ENCODE measurements at places on chromosomes 5 and 9.
A peak's percentile ranks its signal among the peaks of the same experiment; 100 is the strongest.

GRCh38 chr5:90307782-90308181 is 101.8 kb downstream of the CETN3 start:
- DNase-seq = no peak

DNA sequence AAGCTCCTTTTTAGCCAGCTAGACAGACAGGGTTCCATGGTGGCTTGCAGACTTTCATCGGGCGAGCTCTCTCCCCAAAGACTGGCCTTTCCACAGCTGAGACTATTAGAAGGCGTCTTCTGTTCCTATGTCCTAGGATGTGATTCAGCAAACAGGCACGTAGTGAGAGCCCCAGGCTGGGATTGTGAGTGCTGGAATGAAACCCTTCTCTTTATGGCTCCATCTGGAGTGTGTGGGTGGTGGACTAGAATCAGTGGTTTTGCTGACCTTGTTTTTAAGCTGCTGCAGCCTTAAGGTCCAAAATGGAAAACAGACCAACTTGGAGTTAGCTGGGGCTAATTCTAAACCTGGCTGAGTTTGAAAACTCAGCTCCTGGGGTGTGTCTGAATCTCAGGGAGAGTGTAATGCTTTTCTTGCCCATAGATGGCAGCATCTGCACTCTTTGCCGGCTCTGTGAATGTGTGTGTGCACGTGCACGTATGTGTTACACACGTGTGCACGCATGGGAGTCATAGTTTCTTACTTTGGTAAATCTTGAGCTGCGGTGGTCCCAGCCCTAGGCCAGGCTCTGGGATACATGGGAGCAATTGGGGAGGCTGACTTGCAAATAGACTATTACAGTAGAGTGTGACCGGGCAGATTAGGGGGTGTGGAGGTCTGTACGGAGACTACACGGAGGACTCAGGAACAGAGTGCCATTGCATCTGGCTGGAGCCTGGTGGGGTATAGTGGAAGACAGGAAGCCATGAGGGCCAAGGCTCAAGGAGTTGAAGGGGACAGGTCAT is 10.7 kb downstream of the GSN start:
- DNase-seq = peak; percentile 66

DNA sequence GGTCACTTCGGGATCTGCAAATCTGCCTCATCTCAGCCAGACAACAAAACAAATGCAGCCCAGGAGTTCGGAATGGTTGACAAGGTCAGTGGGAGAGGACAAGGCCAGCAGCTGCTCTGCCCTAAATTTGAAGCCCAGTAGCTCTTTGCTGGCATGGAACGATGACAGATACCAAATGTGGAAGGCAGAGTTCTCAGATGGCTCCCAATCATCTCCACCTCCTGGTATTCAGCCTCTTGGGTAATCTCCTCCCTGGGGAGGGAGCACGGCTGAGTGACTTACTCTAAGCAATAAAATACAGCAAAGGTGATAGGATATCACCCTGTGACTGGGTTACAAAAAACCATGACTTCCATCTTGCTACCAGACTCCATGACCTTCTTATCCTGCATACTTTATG is 172.8 kb downstream of the ENTREP1 start:
- DNase-seq = no peak

DNA sequence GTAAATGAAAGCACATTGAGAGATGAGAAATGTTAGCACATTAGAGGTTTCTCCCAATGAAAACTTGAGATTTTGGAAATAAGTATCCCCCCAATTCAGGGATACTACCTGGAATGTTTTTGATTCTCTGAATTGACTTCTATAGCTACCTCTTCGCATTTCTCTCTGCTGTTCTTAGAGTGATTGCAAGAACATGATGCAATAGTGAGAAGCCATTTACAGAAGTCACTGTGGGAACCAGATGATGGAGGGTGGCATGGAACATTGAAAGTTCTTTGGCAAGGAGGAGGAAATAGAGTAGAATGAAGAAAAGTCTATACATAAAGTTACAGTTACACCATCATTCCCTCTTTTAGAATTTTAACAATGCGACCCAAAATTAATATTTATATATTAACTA is 9.2 kb downstream of the NPR3 start:
- DNase-seq = no peak

DNA sequence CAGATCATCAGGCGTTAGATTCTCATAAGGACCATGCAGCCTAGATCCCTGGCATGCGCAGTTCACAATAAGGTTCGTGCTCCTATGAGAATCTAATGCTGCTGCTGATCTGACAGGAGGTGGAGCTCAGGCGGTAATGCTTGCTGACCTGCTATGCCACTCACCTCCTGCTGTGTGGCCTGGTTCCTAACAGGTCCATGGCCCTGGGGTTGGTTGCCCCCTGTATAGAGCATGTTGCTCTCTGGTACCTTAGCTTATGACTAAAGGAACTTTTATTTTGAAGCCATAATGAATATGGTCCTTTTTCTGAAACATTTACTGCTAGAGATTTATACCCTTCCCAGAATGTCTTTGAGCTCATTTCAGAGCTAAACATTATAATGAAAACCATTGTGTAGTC is 3.1 kb downstream of the MAN2A1 start:
- no peak for DNase-seq

- DNase-seq = no peak
These were observed 191.0 kb downstream of the RAB3C start for GRCh38 chr5:58773744-58774441.

GRCh38 chr5:103347716-103348423 is 89.3 kb downstream of the MACIR start:
- DNase-seq = no peak

DNA sequence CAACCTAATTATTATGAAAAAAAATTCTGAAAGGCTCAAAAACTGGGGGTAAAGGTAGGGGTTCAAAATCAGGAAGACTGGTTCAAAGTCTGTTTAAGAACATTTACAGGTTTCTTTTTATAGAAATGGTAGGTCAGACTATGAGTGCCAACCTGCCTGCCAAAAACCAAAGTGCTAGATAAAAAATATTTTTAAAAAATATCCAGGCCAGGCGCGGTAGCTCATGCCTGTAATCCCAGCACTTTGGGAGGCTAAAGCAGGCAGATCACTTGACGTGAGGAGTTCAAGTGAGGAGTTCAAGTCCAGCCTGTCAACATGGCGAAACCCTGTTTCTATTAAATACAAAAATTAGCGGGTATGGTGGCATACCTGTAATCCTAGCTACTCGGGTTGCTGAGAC is 67.0 kb downstream of the NR3C1 start:
- DNase-seq = no peak

GRCh38 chr5:68240202-68240601 is 24.6 kb downstream of the PIK3R1 start:
- DNase-seq = peak; percentile 41
